Immature natural killer cell (primary cell): ENCODE measurements at places on chromosomes 5 and 9. TPM values are rescaled to one million over a fixed set of nuclear protein-coding genes. Genes with fewer than 3 reads are reported as not detected.

UBE2R2 gene
- 21.9 TPM for polyA plus RNA-seq

ORM2 gene
- polyA plus RNA-seq, result not detected

ADAMTS16 gene
- not detected for polyA plus RNA-seq

GDNF gene
- polyA plus RNA-seq, result not detected

PCDHB11 gene
- polyA plus RNA-seq, result not detected

ZBED3 gene
- 0.14 TPM for polyA plus RNA-seq

SNX30 gene
- polyA plus RNA-seq, result 2.1 TPM
